Activated B cell treated with CpG ODN at 0.5 μM for 24 hours (primary cell): ENCODE measurements at places on chromosomes 6 and 20. TPM values are rescaled to one million over a fixed set of nuclear protein-coding genes. Genes with fewer than 3 reads are reported as not detected.

DNA sequence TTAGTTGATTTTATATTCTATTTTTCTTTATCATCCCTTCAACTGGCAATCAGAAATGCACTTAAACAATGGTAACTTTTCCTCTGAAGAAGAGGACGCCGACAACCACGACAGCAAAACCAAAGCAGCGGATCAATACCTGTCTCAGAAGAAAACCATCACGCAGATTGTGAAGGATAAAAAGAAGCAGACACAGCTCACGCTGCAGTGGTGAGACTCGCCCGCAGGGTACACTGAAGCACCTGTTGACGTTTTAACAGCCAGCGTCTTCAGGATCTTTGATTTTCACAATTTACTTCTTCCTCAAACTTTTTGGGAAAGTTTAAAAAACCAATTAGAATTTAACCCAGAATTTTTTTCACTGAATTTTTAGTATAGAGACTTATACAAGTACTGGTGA is 701 bp downstream of the RFX6 start:
- no peak for DNase-seq

DNA sequence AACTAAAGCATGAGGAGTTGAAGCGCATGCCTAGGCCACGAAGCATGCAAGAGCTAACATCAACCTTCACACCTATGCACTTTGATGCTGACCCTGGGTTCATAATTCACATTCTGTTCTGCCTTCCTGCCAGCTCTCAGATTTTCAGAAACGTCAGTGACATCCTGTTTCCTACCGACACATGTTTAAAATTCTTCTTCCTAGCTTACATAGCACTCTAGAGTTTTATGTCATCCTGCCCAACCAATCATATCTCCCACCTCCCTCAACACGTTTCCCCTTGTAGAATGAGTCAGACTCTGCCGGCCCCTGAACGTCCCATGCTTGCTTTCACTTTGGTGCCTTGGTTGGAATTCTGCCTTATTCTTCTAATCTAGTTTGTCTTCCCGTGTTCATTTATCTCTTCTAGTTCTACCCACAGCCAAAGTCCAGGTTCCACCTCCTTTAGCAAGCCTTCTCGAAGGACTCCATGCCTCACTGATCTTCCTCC is 97.2 kb upstream of the MAP7 start:
- no peak for DNase-seq

DNA sequence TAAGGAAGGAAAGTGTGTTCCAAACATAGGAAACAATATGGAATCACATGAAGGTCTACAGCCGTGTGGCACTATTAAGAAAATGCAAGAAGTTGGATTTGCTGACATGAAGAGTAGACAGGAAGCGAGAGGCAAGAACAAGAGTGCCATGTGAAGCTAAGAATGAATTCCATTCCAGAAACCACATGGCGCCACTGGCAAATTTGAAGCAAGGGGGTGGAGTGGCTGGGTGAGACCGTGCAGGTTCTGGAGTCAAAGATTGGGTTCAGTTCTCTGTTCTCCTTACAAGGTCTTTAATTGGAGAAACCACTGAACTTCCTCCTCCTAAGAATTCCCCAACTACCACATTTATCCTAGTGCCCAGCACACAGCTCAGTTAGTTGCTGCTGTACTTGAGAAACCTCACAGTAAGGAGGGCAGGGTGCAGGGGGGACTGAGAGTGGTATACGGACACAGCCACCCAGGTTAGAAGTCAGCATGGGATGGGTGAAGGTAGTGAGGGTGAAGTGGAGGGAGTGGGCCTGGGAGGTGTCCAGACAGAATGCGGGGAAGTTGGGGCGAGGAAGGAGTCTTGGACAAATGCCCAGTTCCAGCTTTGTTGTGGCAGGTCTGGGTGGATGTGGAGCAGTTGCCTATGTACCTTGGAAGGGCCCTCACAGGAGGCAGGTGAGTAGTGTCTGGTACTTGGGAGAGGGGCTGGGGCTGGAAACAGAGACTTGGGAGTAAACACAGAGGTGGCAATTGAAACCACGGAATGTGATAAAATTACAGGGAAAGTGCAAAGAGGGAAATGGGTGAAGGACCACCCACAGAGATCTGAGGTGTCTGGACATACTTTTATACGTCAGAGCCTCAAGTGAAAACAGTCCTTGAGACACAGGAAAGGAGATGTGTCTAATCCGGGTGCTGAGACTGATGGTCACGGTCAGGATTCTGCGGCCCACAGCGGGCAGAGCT is 14.3 kb downstream of the LYRM4 start:
- DNase-seq, result no peak

The RIMS1 gene
- total RNA-seq, result not detected in 2 replicates

DNA sequence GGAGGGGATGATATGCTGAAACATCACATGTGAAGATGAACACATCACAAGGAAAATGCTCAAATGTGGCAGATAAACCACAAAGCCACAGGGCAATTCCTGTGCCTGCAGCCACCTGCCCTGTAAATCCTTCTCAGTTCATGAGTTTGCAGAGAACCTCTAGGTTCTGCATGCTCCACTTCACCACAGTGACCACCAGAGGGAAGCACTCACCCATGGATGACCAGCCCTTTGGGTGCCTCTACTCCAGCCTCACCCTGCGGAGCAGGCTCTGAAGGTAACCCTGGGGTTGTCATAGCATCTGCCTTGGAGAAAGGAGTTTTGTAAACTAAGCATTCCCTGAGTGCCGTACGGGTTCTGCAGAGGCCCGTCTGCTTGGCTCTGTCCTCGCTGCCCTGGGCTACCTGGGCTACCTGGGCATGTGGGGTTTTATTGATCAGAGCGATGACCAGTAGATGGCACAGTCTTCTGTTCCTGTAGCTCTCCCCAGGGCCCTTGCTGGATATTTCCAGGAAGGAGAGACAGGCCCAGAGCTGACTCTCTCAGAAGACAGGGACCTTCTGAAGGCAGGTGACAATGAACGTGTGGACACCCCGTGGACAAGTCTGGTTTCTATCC is 31.7 kb upstream of the CST1 start:
- DNase-seq, result no peak

The HNF4A gene
- not detected in 2 replicates for total RNA-seq

DNA sequence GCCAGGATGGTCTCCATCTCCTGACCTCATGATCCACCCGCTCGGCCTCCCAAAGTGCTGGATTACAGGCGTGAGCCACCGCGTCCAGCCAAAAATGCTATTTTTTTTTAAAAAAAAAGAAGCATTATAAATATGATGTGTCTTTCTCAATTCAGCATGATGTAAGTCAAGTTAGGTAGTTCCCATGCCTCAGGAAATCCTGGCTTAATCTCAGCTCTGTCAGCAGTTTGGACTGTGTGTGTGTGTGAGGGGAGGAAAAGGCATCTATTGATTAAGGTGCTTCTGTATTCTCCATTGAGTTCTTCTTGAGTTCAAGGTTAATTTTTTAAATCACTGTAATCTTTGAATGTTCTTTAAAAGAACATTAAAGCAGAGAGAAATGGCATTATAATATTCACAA is 51.5 kb downstream of the GMDS start:
- DNase-seq, result no peak

- DNase-seq, result no peak
These were observed 55.5 kb downstream of the TRAF3IP2 start for GRCh38 chr6:111550195-111550594.

GRCh38 chr20:38406476-38406875 is 28.7 kb downstream of the SNHG17 start:
- DNase-seq, result no peak

The BMP5 gene
- not detected in 2 replicates for total RNA-seq

DNA sequence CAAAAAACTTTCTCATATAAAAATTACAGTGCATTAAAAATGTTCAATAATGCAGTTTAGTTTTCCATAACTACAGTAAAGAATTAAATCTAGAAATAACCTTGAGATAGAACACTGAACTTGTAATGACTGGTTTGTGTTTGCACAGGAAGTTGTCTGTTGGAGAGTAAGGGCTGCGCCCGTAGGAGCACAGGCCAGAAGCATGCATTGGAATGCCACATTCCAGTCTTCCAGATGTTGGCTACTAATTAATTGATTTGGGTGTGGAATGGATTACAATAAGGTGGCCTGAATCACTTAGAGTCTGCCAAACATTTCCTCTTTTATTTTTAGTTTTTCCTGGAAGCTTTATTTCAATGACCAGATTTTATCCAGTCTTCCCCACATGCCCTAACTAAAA is 582.6 kb upstream of the MMS22L start:
- DNase-seq, result no peak

The CENPQ gene
- total RNA-seq, result 7.1 and 7.2 TPM in 2 replicates

GRCh38 chr6:130098317-130098716 is 79.9 kb downstream of the L3MBTL3 start:
- no peak for DNase-seq

DNA sequence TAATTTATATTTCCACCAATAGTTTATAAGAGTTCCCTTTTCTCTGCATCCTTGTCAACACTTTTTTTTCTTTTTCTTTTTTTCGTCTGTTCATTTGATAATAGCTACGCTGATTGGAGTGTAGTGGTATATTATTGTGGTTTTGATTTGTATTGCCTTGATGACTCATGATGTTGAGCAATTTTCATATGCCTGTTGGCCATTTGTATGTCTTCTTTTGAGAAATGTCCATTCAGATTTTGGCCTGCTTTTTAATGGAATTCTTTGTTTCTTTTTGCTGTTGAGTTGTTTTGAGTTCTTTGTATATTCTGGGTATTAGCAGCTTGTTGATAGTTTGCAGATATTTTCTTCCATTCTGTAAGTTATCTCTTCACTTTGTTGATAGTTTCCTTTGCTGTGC is 773.4 kb downstream of the KIF16B start:
- DNase-seq, result no peak

DNA sequence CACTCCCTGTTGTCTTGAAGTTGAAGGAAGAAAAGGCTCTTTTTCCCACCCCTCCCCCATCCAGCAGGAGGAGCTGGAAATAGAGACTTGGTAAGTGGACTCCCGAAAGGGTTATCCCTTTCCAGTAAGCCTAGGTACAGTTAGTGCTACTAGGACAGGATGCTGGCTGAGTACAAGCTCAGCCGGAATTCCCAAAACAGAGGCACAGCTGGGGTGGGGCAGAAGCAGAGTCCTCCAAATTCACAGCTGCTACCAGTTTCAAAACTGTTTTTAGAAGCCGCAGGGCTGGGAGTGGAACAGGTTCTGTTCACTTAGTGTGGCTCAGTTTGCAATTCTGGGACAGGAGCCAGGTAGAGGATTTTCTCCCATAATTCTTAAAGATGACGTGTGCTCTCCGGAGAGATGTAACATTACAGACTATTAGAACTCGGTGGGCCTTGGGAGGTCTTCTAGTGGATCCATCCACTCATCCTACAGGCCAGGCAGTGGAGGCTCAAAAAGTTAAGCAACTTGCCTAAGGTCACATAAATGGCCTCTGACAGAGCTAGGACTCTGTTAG is 19.0 kb upstream of the UTRN start:
- no peak for DNase-seq

DNA sequence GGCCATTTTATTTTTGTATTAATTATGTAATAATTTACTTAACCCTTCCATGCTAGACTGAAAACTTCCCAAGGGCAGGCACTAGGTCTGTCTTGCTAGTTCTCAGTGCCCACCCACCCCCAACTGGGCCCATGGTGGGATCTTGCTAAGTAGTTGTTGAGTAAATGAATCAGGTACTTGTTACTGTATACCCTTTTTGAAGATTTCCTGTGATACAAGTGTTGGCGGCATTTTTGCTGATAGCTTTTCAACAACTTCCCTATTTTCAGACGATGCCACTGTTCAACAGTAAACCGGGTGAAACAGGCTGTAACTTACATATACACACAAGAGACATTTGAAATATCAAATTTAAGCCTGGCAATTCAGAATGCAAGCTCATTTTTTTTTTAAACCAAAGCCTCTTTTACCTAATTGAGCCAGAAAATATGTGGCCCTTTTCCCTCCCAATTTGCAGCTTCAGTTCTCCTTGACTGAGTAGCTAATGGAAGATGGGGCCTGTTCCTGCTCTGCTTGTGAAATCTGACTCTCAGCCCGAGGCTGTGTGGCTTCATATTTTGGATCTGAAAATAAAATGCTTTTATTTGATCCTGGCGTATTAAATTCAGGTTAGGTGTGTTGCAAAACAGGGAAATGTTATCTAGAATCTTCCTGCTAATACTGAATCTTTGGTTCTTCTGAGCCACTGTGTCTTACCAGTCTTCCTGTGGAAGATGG is 288.3 kb downstream of the NRN1 start:
- DNase-seq, result no peak

- no peak for DNase-seq
These were observed 64.9 kb upstream of the BTBD3 start for GRCh38 chr20:11852811-11853210.

GRCh38 chr6:34092631-34093030 is 53.3 kb downstream of the GRM4 start:
- DNase-seq, result no peak

DNA sequence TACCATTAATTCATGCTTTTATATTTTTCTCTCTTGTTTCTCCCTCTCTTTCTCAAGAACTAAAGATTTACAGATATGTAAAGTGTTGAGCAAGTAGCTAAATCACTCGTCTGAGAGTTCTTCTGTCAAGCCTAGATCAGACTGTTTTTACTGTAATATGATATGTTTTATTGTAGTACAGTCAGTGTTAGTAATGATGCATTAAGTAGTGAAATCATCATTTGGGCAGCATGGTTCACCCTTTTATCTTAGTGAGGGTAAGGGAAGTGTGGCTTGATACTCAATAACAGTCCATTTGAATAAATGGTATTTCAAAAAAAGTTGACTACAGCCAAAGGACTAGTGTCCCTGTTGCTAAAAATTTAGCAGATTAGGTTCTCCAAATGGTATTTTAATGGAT is 9.2 kb downstream of the CYB5R4 start:
- DNase-seq, result no peak

DNA sequence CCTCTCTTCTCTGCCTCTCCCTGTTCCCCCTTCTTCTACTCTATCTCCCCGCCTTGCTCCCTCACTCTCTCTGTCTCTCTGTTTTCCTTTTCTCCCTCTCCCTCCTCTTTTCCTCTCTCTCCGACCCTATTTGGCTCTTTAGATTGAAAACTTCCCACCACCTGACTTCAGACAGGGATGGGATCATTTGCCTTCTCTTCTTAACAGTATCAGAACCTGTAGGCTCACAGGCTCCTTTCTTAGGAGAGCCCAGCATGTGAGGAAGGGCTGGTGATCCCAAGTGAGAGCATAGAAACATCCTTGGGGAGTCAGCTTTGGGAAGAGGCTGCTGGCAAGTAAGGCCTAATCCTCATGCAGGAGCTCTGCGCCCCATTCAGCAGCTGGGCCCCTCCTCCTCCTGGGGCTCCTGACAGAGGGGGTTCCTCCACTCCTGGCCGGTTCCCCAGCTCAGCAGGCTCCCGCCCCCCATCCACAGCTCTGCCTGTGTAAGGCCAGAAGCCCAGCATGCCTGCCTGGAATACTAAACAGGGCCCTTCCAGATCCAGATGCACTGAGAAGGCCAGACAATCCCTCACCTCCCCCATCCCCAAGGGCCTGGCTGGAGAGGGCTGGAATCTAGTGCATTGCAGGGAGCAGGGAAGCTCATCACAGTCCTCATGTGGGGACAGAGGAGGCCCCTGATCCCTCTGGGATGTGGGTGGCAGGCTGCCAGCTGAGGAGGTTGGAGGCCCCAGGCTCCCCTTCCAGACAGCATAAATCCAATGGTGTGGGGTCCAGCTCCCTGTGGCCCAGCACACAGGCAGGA is 93.4 kb downstream of the PTPRT start:
- no peak for DNase-seq

The CRIP3 gene
- 42.2 and 49.9 TPM in 2 replicates for total RNA-seq

GRCh38 chr6:41056768-41057490 is 3.9 kb downstream of the APOBEC2 start:
- DNase-seq, result no peak

GRCh38 chr6:109075934-109076333 is 18.7 kb downstream of the SESN1 start:
- DNase-seq, result no peak
